Activated T-helper 17 cell treated with anti-CD3 and anti-CD28 coated beads, Interleukin-2, amount 50 U/mL, for 72 hours (primary cell): ENCODE measurements at places on chromosomes 2 and 18. TPM values are rescaled to one million over a fixed set of nuclear protein-coding genes. Genes with fewer than 3 reads are reported as not detected.

DNA sequence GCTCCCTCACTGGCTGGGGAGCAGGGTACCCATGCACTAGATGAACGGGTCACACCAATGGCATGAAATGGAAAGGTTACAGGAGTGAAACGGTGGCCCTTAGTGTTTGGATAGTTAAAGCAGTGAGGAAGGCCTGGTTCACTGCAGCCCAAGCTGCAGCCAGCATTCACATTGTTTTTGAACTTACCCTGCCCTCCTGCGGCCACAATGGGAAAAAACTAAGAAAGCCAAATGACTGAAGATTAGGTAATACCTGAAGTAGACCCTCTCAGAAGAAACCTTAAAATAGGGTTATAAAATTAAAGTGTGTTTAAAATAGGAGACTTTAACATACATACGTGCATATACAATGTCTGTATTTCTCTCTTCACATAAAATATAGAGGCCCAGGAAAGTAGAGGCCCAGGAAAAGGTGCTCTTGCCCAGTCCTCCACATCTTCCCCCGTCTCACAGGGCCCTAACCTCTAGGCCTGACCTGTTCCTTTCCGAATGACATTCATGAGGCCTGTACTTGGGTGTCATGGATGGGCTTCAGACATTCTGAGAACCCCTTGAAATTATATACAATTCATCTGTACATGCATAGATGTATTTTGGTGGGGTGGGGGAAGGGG lies 33.3 kb downstream of the DOK1 start:
- peak; percentile 70 for ATAC-seq

DNA sequence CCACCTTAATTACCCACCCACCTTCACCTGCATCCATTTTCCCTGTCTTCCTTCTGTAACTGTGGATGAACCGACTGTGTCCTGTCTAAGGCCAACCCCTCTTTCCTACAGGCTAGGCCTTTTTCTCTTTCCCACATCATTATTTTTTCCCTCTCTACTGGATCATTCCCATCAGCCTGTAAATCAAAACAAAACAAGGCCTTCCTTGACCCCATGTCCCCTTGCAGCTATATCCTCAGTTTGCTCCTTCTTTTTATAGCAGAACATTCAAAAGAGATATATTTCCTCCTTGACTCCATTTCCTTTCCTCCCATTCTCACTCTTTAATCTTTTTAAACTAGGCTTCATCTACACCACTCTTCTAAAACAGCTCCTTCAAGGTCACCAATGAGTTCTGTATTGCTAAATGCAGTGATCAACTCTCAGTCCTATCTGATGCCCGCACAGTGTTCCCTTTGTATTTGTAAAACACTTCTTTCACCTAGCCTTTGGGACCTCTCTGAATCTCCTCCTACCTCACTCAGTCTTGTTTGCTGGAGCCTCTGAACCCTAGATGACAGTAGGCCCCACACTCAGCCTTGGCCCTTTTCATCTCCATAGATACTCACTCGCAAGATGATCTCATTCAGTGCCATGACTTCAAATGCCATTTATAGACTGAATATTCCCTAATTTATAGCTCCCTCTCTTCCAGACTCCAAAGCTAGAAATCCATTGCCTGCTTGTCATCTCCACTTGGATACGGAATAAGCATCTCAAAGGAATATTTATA lies 55.7 kb downstream of the CXCR4 start:
- ATAC-seq = no peak

DNA sequence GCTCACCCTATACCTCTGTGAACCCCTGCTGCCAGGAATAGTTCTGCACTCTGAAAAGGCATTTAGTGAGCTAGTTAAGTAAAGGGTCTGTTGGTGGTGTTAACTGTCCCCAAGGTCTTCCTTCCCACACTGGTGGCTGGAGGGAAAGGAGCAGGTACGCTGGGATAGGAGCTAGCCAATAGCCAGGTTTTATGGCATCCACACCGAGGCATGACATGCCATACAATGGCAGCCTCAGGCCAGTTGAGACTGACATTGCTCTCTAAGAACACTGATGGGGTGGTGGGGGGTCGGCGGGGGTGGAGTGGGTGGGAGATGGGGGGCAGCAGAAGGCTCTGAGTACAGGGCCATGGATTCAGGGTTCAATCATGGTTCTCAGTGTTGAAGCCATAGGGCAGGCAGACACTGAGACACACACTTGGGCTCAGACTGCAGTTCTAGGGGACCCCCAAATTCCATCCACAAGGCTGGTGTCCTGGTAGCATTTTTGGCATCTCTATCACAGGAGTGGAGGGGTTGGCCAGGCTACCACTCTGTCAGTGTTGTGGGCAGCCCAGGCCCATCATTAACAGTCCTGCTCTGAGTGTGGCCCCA lies 136.0 kb downstream of the CTIF start:
- peak; percentile 25 for ATAC-seq

DNA sequence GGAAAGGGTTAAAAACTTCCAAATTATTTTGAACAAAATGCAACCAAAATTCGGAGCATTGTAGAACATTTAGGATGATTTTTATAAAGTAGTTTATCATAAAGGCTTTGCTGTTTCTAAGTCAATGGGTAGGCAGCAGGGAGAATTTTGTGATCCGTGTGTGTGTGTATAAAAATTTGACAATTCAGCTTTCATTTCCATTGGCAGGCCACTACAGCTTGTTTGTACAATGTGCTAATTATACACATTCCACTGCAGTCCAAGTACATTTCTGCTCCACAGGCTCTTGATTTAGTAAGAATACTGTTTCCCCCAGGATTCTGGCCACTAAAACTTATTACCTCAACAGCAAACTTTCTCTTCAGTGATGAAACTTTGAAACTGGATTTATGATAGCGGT lies 71.8 kb upstream of the LTBP1 start:
- ATAC-seq = no peak

- no peak for ATAC-seq
Measured at GRCh38 chr18:59263661-59264060, 9.6 kb downstream of the RAX start.

DNA sequence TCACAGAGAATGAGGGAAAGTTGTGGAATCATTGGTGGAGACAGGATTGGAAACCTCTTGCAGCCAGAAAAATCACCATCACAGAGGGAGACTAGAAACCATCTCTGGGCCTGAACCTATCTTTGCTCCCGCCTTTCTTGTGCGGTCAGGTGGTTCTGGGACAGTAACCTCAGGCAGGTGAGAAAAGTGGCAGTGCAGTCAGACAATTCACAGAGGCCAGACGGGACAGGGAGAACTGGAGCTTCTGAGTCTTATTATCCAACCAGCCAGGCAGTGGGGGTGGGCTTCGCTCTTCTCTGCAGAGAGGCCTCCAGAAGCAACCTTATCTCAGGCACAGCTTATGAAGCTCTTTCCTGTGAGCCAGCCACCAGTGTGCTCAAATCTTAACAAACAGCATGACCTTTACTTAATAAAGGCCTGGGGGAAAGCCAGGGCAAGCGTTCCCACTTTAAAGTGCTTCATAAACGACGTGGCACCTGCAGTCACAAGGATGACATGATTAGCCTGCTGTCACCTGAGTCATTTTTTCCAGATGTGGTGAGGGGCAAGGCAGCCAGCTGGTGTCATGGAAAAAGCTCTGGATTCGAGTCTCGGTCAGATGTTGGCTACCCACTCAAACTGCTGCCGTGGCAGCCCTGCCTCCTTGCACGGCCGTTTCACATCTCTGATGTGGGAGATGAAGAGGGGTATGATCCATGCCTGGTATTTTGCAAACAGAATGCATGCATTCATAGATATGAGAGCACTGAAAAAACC lies 109.7 kb downstream of the B3GNT2 start:
- peak; percentile 65 for ATAC-seq

The POMC gene
- total RNA-seq = 5.2 TPM
